ENCODE measurements at places on chromosomes 1 and 21.

- no peak for DNase-seq
Observed at GRCh38 chr1:109623601-109624161, 4.0 kb downstream of the AMPD2 start.

DNA sequence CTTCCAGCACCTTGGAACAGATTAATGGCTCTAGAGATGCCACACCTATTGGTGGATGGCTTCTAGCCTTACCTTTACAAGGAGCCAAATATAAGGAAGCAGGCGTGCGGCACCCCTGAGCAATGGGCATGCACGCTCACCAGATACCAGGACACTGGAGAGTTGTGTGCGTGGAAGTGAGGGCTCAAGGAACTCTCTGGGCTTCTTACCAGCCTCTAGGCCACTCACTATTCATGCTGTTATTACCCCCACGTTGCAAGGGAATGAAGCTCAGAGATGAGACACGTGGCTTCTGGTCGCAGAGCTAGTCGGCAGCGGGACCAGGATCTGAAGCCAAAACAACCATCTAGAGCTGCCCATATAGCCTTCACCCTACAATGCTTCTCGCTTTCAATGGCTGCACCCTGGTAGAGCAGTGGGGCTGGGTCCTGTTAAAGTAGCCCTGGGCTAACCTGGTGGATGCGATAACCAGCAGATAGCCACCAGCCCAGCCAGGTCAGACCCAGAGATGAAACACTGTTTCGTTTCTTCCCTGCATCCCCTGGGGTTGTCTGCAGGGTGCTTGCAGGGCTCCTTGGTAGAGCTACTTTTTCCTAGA, 396.4 kb upstream of the VAMP3 start:
- DNase-seq = no peak

GRCh38 chr1:206705191-206705590, 20.5 kb downstream of the MAPKAPK2 start:
- DNase-seq = no peak

GRCh38 chr1:155254228-155254713, 1.0 kb downstream of the ENTREP3 start:
- DNase-seq = no peak

All from foreskin melanocyte (primary cell).